ENCODE measurements at places on chromosomes 7 and 10.
A peak's percentile ranks its signal among the peaks of the same experiment; 100 is the strongest.

- DNase-seq: peak; percentile 17
These were observed 4.4 kb upstream of the RAMP3 start for GRCh38 chr7:45153233-45153632.

GRCh38 chr10:34403512-34403911 is 411.6 kb downstream of the PARD3 start:
- DNase-seq: no peak

GRCh38 chr10:103186128-103186527 is 6.9 kb downstream of the NT5C2 start:
- DNase-seq: no peak

DNA sequence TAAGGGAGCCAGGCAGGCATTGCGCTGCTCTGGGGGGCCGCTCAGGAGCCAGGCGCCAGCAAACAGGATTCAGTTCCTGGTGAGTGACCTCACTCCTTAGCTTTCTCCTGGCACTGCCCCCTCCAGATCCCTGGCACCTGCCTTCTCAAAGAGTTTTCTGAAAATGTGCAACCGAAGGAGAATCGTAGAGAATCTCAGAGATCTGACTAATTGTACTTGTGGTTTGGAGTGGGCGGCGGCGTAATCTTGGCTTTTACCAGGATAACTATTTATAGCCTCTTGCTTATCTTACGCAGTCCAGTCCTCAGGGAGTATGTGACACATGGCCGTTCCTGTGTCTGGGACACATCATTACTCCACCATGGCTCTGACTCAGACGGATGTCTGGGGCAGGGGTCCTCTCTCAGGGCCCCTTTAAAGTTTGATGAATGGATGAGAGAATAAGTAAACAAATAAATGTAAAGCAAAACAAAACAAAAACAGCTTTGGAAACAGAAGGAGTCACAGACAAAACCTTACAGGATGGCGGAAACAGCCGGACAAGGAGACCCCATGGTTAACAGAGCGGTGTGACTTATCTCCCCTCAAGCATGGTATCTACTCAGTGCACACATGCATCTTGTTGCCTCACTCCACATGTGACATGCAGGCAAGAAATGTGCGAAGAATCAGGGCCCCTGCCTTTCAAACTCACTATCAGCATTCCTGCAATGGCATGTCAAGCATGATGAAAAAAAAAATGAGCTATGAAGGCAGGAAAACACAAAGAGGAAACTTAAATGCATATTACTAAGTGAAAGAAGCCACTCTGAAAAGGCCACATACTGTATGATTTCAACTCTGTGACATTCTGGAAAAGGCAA is 99.7 kb downstream of the TNS3 start:
- no peak for DNase-seq

DNA sequence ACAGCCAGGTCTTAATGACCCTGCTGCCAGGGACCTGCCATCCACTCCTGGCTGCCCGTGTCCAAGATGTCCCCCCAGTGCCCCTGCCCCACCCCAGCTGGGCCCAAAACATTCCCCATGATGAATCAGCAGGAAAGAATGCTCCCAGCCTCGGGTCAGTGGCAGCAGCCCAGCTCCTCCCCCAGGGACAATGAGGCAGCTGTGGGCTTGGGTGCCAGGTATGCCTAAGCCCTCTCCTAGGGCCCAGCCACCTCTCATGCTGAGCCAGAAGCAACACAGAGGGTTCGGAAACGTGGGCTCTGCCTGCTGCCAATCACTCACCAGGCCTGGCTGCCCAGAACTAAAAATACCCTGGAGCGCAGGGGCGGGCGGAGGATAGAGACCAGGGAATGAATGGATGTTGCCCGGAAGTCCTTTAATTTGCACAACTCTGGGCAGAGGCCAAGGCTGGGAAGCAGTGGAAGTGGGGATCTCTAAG is 1.5 kb upstream of the LOXL4 start:
- DNase-seq: no peak

DNA sequence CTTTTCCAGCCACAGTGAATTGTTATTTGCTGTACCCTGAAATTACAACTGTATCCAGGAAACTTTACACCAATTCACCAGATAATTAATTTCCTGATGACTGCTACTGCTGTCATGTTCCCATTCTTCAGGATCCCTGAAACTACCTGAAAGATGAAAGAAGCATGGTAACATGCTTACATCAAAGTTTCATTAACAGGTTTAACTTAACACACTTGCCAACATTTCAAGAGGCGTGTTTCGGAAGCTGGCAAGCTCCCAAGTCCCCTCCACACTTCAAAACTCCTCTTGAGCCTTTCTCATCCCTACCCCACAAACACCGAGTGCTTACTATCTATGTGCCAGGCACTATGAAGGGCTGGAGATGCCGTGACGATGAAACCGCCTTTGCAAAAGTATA is 88.6 kb downstream of the MPP7 start:
- no peak for DNase-seq

DNA sequence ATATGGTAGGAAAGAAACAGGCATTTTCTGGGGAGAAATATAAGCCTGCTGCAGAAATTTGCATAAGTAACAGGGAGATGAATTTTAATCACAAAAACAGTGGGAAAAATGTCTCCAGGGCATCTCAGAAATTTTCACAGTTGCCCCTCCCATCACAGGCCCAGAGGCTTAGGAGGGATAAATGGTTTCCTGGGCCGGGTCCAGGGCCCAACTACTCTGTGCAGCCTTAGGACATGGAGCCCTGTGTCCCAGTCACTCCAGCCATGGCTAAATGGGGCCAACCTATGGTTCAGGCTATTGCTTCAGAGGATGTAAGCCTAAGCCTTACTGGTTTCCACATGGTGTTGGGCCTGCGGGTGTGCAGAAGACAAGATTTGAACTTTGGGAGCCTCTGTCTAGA is 9.2 kb downstream of the OR6B1 start:
- DNase-seq: no peak

DNA sequence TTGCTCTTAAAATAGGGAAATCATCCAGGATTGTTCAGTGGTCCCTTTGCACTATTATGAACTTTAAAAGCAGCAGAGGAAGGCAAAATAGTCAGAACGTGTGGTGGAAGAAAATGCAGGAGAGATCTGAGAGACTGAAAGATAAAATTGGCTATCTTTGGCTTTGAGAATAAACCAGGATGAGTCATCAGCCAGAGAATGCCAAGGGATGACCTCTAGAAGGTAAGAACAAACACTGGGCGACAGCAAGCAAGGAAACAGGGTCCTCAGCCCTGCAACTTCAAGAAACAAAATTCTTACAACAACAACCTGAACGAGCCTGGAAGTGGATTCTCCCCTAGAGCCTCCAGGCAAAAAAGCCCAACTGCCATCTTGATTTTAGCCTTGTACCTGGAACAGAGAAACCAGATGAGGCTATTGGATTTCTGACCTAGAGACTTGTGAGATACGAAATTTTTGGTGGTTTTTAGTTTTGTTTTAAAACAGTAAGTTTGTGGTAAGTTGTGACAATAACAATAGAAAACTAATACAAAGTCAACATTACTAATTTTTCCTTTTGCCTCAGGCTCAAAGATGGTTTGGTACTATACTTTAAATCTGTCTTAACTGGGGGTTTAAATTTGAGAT is 130.2 kb upstream of the CNTNAP2 start:
- DNase-seq: no peak

DNA sequence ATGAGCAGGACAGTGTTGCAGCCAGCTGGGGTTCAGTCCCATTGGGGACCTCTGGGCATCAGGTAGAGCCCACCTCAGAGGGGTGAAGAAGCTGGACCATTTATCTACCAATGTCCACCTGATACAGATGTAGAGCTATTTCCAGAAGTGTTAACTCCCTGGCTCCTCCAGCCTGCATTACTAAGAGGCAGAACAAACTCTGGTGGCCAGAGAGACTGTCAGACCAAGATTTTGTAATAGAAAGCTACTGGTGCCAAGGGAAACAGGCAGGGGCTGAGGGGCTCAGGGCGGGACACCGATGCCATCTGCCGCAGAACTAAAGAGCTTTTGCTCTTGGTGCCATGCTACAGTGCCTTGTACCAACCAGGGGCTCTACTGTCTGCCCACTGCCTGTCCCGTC is 268.2 kb upstream of the HABP2 start:
- no peak for DNase-seq

DNA sequence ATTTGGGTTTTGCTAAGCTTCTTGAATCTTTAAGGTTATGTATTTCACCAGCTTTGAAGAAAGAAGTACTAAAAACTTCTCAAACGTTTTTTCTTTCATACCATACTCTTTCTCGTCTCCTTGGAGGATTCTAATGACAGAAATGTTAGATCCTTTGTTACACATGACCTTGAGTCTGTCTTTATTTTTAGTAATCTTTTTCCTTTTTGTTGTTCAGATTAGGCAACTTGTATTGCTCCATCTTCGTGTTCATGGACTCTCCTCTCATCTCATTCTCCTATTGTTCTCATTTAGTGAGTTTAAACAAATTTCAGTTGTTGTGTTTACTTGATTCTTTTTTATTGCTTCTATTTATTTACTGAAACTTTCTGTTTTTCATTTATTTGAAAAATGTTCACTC is 73.7 kb downstream of the WDFY4 start:
- no peak for DNase-seq

- no peak for DNase-seq
These were observed 285.5 kb downstream of the TCF7L2 start for GRCh38 chr10:113235508-113235907.

DNA sequence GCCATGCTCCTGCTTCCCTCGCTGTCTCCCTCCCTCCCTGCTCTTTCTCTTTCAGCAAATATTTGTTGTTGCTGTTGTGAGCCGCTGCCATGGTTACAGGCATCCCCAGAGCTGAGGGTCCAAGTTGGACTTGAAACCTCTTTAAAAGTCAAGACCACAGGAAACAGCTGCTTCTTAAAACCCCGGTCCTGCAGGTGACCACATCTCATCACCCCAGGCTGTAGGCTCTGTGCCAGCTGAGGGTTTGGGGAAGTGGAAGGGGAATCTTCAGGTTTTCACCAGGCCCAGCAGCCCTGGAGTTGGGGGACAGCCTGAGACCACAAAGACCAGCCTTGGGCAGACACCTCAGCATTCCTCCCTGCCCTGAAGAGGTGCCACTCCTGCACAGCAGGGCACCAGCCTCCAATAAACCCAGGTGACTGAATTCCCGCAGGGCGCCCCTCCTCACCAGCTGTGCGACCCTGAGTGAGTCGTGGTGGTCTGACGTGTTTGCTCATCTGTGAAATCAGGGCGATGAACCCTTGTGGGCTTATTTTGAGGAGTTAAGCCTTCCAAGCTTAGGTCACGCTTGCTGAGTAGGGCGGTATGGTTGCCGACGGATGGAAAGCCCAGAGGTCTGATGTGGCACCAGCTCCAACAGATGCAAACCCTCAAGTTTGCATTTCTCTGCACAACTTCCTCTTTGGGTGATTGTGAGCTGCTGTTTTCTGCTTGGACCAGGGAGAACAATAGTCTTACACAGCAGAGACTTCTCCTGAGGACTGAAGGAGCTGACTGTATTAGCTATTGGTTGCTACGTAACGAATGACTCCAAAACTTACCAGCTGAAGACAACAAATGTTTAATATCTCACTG is 24.8 kb downstream of the NPTX2 start:
- DNase-seq: no peak

- DNase-seq: no peak
These were observed 132.6 kb upstream of the ZEB1 start for GRCh38 chr10:31186225-31187000.

- no peak for DNase-seq
These were observed 789.9 kb upstream of the IGFBP3 start for GRCh38 chr7:46710927-46711326.

GRCh38 chr10:125444790-125445189 is 238.2 kb downstream of the TEX36 start:
- no peak for DNase-seq

- DNase-seq: no peak
These were observed 29.3 kb downstream of the KMT2C start for GRCh38 chr7:152406491-152406890.

GRCh38 chr7:120942861-120943260 is 7.7 kb upstream of the ING3 start:
- DNase-seq: no peak

GRCh38 chr10:84329196-84329611 is 815 bp downstream of the CCSER2 start:
- peak; percentile 52 for DNase-seq

DNA sequence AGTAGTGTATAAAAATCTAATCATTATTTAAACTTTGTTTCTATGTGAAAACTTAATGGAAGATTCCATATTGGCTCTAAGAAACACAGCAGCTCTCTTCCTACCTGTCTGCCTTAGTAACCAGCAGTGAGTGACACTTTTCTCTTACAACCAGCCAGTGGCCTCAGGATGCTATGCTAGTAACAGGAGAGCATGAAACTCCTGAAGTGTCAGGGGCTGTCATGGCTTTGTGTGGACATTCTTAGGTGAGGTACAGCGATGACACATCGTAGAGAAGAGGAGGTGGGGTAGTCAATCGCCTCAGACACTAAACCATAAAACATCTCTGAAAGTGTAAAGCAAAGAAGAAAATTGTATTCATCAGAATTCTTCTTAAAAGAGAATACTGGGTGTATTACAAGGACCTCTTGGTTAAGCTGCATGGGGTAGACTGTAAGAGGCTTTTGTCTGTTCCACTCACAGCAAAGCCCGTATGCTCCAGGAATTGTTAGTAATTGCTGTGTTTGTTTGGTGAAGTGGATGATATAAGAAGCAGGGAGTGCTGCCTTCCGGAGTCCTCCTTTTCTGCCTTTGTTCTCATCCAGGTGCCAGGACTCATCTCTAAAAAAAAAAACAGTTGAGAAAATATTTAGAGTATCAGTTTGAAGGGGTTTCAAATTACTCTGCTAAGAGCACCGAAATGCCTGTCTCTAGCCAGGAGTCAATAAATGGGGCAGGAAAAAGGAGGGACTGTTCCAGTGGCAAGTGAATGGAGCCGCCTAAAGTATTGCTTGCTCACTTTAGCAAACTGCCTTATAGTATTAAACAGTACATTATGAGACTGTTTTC is 518.8 kb downstream of the CNTNAP2 start:
- DNase-seq: no peak

GRCh38 chr7:42914421-42915045 is 2.7 kb upstream of the C7orf25 start:
- no peak for DNase-seq

- no peak for DNase-seq
These were observed 14.8 kb downstream of the AKR1D1 start for GRCh38 chr7:138091032-138091431.

- no peak for DNase-seq
These were observed 40.0 kb downstream of the CLIP2 start for GRCh38 chr7:74329225-74329624.

GRCh38 chr10:18334116-18334867 is 194.1 kb downstream of the CACNB2 start:
- DNase-seq: no peak

DNA sequence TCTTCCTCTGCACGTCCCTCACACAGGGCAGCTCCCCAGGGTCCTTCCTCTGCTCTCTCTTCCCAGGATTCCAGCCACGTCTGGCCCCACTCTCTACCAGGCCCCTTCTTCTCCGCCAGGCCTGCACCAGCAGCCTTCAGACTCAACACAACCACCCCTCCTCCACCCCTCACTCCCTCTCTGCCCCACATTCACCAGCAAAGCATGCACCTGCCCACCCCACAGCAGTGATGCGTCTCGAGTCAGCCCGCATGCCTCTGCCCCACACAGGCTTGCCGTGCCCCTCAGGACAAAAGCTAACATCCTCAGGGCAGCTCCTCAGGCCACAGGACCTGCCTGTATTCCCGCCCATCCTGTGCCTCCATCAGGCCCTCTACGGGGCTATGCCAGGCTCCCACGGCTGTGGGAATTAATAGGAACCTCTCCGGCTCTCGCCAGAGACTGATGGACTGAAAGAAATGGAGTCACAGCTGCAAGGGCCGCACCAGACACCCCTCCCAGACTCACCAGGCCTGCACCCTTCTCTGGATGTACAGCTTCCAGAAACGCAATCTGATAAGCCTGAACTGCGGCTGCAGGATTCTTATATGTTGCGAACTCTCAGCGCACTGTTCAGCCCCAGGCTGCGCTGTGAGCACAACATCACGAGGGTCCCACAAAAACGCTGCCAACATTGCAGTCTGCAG is 100.1 kb downstream of the CYTH3 start:
- no peak for DNase-seq

Data from activated CD4-positive, CD25-positive, alpha-beta regulatory T cell treated with anti-CD3 and anti-CD28 coated beads, Interleukin-2, amount 50 U/mL, for 72 hours (primary cell).